ENCODE measurements at places on chromosomes 6 and 20.

DNA sequence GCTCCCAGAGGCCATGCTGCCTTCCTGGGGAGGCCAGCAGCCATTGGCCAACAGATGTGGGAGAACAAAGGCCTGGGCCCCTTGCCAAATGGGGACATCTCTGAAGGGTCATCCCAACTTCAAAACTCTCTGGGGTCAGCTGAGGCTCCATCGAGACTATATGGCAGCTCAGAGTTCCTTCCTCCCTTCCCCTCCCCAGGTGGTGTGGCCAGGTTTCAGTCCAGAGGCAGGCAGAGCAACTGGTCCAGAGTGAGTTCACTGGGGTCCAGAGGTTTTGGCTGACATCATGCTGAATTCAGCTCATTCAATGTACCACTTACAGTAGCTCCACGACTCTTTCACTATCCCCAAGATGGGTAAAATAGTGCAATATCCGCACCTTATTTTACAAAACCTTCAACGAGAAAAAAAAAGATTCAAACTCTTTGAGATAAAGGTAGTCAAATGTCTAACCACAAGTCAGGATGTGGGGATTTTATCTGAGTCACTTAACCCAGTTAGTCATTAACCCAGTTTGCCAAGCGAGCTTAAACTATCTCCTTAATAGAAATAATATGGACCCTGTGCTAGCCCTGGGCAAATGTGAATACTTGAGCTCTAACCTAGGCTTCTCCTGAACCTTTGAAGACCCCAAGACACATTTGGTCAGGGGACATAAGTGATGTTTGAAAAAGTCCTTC is 108.4 kb upstream of the PLEKHG1 start:
- no peak for DNase-seq

- no peak for DNase-seq
These were observed 325.9 kb downstream of the COL12A1 start for GRCh38 chr6:74879976-74880375.

DNA sequence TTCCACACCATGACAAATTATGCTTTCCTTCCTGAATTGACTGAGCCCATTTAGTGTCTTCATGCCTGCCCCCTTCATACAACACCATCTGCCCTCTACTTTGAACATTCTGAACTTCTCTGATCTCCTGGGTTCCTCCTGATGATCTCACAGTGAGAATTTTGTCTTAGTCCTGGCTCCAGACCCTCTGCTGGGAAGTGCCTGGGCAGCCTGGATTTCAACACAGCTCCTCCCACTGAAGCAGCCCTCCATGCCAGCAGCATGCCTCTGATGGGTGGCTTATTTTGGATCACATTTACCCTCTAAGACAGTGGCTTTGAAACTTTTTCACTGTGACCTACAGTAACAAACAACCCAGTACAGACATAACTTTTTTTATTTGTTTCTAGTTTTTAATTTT is 41.5 kb downstream of the DSE start:
- no peak for DNase-seq

- DNase-seq: no peak
These were observed 131.3 kb downstream of the GJA10 start for GRCh38 chr6:90025523-90026061.

DNA sequence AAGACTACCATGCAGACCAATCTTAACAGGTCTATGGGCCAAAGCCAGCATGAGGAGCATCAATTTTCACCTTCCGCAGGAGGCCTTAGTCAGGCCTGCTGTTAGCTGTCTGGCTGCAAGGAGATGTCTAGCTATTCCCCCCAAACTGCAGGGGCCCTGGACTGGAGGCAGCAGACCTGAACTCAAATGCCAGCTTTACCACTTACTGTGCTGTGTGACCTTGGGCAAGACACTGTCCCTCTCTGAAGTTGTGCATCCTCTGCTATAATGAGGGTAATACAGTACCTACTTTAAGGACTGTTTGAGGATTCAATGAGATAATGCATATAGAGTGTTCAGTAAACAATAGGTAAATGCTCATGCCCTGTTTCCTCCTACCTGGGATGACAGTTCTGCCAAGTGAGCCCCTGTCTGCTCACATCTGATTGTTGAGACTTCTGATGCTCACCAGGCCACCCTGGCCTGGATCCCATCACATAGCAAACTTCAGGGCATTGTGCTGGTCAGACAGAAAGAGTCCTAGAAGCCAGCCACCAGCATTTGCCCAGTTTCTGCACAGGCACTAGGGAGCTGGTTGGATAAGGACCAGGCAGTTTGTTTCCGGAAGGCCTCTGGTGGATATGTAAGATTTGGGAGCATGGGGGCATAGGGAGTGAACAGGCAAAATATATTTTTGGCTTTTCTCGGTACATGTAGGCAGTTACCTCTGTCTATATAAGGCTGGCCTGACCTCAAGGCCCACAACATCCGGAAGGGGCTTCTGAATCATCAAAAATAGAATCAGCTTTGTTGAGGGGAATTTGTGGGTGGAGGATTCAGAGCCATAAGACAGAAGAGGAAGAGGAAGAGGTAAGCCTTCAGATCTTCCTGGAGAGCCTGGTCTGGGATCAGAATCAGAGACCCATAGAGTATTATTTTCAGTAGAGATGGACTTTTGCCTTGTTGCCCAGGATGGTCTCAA is 2.3 kb upstream of the OCSTAMP start:
- no peak for DNase-seq

DNA sequence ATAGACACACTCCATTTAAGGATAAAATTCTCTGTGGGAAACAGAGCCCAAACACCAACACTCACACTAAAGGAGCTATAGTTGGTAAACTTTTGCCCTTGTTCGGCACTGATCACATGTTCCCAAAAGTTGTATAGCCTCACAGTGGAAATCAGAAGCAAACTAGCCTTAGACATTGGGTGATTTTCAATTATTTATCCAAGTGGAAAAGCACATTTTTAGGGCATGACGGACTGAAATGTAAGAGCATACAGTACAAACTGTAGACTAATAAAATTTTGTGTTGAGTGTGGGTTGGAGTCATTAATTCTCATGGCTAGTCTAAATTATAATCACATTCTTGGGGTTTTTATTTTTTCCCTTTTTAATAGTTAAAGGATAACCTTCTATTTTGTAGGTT is 202.4 kb downstream of the MOXD1 start:
- DNase-seq: no peak

GRCh38 chr20:58646703-58647102 is 4.4 kb upstream of the STX16 start:
- peak; percentile 5 for DNase-seq

DNA sequence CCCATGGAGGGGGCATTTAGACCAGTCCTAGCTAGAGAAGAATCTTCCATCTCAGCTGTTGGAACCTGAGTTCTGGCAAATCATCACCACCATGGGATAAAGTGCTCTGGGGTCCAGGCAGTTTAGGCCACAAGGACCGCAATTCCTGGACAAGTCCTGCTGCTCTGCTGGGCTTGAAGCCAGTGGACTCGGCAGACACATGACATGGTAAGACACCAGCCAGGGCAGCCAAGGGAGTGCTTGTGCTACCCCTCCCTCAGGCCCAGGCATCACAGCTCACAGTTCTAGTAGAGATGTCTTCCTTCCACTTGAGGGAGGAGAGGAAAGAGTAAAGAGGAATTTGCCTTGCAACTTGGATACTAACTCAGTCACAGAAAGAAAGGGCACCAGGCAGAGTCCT is 246.0 kb downstream of the EYA4 start:
- no peak for DNase-seq

DNA sequence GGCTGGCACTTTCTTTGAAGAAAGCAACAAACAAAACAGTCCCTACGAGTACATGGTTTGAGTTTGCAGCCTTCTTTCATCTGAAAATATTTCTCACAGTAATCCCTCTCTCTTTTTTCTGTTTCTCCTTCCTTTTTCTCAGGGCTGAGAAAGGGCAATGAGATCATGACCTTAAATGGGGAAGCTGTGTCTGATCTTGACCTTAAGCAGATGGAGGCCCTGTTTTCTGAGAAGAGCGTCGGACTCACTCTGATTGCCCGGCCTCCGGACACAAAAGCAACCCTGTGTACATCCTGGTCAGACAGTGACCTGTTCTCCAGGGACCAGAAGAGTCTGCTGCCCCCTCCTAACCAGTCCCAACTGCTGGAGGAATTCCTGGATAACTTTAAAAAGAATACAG is 80.7 kb upstream of the CLDN20 start:
- no peak for DNase-seq

DNA sequence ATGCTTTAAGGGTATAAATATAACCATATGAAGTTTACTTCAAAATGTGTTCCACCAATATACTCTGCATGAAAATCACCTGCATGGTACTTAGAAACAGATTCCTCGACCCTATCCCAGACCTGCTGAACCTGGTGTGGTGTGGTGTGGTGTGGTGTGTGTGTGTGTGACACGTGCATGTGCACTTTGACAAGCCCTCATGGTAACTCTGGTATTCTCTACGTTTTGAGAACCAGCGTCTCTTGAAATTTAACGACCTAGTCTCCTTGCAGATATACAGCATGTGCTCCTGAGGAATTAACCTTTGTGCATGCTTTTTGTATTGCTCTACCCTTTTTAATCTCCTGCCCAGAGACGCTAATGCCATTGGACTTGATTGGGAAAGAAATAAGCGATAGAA is 29.5 kb downstream of the GGTLC1 start:
- no peak for DNase-seq

- DNase-seq: peak; percentile 54
These were observed 247.9 kb downstream of the SLC24A3 start for GRCh38 chr20:19460386-19460785.

DNA sequence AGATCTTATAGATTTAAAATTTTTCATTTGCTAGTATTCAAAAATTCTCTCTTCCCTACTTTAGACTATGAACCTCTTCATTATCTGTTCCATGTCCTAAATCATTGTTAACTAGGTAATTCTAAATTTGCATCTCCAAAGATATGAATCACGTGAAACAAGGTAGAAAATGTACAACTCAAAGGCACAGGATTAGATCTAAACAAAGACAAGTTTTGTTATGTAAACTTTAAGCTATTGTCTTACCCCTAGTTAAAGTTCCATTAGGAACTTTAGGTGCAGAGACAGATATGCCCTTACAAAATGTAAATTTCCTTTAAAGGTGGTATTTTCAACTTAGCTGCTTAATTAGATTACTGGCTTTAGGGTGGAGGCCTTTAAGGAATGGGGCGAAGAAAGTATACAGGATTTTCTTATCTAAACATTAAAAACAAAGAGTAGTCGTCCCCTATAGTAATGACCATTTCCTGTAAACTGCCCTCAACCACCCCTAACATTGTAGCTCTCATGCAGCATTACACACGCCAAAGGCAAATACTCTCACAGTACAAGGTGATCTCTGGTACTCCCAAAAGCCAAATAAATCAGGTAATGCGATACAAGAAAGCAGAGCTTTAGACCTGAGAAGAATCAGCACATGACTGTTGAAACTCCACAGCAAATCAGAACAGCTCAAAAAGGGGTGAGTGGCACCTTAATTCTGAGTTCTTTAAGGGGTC is 57.4 kb upstream of the MRAP2 start:
- DNase-seq: no peak

DNA sequence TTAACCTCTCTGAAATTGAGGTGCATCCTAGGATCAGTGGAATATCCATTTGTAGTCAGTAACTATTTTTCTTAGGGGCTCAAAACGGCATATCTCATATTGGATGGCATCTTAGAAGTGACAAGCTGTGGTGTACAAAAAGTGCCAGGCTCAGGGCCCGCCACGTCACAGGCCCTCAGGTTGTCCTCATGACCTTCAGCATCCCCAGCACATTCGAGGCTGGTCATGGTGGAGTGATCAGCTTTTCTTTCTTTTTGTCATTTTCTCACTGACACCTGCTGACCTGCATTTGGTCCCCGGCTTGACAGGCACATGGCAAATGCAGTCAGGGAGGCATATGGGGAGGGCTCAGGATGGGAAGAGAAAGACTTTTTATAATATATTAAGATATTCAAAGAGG is 7.1 kb upstream of the E2F1 start:
- DNase-seq: no peak

- no peak for DNase-seq
These were observed 489.3 kb upstream of the FLRT3 start for GRCh38 chr20:14826543-14827313.

DNA sequence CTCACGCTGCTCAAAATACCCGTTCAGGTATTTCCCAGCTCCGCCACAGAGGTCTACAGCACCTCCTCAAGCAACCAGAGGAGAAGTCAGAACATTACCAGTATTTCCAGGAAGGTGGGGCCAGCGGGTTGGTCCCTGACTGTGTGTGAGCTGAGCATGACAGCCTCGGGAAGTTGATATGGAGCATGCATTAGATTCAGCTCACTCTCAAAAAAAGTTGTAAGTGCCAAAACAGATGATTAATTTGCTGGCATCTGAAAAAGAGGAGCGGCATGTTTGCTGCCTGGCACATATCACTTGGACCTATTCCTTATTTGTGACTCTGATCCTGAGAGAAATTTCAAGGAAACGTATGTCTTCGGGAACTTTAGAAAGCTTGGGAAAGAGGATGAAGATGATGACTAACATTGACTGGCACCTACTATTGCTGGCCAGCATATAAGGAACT is 32.3 kb downstream of the ELOVL2 start:
- no peak for DNase-seq

DNA sequence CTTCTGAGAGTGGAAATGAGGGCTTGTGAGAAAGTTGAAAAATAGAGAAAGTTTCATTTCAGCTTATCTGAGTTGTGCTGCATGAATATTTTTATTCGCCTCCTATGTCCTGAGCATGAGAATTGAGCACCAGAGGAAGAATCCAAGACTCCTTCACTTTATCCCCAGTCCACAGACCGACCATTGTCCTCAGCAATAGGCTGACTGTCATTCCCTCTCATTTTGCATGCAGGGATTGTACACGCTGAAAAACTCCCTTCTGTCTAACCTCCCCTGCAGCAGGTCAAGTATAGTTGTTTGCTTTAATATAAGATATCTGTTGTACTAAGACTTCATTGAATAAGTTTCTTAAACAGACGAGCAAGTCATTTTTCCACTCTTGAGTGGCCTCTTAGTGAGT is 437.6 kb downstream of the PRKN start:
- DNase-seq: no peak

DNA sequence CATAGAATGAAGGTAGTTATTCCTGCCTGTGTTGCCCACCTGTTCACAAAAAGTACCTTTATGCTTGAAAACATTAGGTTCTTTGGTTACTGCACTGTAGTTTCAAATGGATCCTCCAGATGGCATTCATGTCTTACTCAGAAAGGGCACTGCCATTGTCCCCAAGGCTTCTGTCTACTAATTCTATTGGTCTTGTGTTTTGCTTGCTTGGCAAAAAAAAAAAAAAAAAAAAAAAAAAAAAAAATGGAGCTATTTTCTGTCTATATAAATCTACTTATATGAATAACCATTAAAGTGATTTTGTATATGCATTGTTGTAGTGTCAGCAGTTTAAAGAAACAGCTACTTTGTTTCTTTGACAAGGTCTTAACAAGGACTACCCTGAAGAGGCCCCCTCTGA is 12.7 kb upstream of the EFHC1 start:
- DNase-seq: no peak

GRCh38 chr20:646107-646867 is 6.7 kb downstream of the SRXN1 start:
- no peak for DNase-seq

GRCh38 chr6:26432627-26433201 is 7.6 kb upstream of the BTN3A3 start:
- DNase-seq: no peak

GRCh38 chr6:157037165-157037564 is 260.0 kb downstream of the ARID1B start:
- DNase-seq: no peak

- no peak for DNase-seq
These were observed 963.3 kb upstream of the GJE1 start for GRCh38 chr6:141169419-141169818.

Data from coronary artery (tissue), 2 donors.